Stimulated activated CD4-positive, alpha-beta T cell treated with anti-CD3 and anti-CD28 coated beads, Interleukin-4, amount 100 ng/mL, for 1 hour (primary cell): ENCODE measurements at places on chromosomes 6 and 20.
A peak's percentile ranks its signal among the peaks of the same experiment; 100 is the strongest.

- DNase-seq: no peak
Observed at GRCh38 chr6:40599555-40599954, 12.4 kb upstream of the LRFN2 start.

GRCh38 chr20:47099825-47100441 lies 205.3 kb downstream of the EYA2 start:
- DNase-seq: no peak

GRCh38 chr6:3157131-3157933 lies at the start of gene TUBB2A:
TUBB2A (minus strand) TSS chr6:3157544; CDS start chr6:3157463, 81 bp downstream.
- peak; percentile 88 for DNase-seq

- DNase-seq: no peak
Observed at GRCh38 chr6:168885751-168886742, 367.6 kb downstream of the THBS2 start.

GRCh38 chr20:7520361-7520760 lies 419.9 kb downstream of the HAO1 start:
- DNase-seq: no peak

DNA sequence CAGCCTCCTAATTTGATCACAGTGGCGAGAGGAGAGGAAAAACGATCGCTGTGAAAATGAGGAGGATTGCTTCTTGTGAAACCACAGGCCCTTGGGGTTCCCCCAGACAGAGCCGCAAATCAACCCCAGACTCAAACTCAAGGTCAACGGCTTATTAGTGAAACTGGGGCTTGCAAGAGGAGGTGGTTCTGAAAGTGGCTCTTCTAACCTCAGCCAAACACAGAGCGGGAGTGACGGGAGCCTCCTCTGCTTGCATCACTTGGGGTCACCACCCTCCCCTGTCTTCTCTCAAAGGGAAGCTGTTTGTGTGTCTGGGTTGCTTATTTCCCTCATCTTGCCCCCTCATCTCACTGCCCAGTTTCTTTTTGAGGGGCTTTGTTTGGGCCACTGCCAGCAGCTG lies 28.7 kb downstream of the SAYSD1 start:
- no peak for DNase-seq
